ENCODE measurements at places on chromosomes 1 and 21.

DNA sequence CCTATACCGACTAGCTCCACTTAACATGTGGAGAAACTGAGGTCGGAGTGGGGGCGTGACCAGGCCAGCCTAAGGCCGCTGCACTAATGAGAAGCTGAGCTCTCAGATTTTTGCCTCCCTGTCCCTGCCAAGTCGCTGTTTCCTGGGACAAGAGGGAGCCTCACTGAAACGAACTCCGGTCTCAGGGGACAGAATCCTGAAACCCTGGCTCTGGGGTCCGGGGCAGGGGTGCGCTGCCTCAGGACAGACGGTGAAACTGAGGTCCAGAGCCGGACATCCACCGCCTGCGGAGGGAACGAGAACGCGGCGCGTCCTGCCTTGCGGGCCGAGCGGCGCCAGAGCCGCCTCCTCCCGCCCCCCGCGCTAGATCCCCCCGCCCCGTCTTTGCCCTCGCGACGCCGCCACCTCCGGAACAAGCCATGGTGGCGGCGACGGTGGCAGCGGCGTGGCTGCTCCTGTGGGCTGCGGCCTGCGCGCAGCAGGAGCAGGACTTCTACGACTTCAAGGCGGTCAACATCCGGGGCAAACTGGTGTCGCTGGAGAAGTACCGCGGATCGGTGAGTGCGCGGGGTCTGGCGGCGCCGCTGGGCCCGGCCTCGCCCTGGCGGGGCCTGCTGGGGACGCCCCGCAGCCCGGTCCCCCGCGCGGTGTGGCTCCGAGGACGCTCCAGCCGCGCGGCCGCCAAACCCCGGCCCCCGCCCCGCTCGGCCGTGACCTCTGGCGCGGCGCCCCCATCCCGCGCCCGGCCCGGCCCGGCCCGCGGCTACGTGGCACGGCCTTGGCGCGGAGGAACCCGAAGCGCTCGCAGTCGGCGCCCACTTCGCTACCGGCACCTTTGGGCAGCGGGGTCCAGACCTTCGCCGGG lies at the start of gene GPX7:
Gene GPX7 (plus strand): TSS at position 381 of the 865 bp plus-strand sequence. CDS start 39 bp downstream, at position 420.
- peak; percentile 34 for DNase-seq

DNA sequence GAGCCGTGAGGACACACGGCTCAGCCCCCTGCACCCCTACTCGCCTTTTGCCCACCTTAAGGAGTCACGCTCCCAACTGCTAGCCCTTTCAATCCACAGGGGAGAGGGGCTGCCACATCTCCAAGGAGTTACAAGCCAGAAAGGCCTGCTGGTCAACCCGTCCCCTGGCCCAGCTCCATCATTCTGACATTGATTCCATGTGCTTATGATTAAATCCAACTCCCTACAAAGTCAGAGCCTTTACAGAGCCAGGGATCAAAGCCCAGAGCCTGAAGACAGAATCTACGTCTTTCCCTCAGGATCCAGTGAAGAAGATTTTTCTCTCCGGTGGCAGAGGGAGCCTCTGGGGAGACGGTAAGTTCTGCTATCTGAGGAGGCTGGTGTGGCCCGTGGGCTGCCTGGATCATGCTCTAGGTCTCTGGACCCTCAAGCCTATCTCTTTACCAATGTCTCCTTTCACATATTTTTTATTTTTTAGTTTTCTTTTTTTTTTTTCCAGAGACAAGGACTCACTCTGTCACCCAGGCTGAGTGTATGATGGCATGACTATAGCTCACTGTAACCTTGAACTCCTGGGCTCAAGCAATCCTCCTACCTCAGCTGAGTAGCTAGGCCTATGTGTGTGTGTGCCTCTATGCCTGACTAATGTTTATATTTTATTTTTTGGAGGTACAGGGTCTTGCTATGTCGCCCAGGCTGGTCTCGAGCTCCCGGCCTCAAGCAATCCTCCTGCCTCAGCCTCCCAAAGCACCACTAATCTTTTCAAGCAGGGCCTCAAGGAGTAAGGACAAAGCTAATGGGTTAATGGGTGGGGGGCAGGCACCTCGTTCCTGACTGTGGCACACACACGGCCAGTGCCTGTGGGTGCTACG lies 61.3 kb downstream of the SLC66A1 start:
- no peak for DNase-seq

- DNase-seq = no peak
Measured at GRCh38 chr1:159983681-159984080, 29.6 kb upstream of the SLAMF9 start.

- no peak for DNase-seq
Measured at GRCh38 chr1:74946388-74946787, 187.8 kb upstream of the LHX8 start.

DNA sequence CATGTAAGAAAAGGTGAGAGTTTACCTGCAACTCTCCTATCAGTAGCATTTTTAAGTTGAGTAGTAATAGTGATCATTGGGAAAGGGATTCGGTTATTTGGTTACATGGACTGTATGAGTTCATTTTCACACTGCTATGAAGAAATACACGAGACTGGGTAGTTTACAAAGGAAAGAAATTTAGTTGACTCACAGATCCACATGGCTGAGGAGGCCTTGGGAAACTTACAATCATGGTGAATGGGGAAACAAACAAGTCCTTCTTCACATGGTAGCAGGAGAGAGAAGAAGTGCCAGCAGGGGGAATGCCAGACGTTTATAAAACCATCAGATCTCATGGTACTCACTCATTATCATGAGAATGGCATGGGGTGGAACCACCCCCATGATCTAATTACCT lies 59.3 kb upstream of the FBXO28 start:
- no peak for DNase-seq

- no peak for DNase-seq
Measured at GRCh38 chr1:235366286-235366685, 941 bp upstream of the TBCE start.

GRCh38 chr21:33383056-33383888 lies 19.9 kb upstream of the IFNGR2 start:
- peak; percentile 44 for DNase-seq

DNA sequence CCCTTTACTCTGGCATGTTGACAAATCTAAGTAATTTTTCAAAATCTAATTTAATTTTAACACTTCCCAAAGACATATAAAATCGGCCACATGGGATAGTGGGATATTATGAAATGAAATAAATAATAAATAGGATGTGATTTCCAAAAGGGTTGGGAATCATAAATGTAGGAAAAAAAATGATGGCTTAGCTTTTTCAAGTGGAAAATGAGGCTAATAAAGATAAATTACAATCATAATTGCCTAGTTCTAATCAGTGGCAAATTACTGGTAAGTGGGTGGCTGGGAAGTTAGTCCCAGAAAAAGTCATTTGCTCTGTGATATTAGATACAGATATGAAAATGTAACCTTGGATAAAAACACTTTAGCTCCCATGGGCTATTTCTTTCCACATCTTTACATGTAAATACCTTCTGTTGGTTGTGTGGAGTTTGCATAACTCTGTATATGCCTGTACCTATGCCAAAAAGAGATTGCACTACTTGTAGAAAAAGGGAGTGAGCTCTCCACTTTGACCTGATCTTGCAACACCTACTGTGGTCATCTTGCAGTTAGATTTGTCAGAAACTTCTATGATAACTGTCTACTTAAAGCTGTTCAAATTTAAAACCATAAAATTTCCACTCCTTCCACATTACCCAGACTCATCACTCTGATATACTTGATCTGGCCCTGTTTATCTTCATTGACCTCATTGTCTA lies 284.6 kb upstream of the KAZN start:
- DNase-seq = no peak

DNA sequence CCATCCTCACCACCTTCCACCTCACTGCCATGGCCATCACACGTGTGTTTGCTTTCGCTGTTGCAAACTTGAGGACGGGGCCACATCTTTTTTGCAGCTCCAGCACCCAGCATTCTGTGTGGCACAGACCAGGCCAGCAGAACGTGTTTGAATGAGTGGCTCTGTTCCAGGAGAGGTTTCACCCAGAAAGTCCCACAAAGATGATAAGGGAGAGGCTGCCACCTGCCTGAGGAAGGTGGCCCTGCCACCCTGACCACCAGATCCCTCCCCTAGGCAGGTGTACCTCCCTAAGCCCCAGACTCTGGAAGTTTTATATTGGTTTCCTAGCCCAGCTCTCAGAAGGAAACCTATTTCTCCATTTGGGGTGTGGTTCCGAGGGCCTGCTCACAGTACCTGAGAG lies 252.1 kb downstream of the KAZN start:
- no peak for DNase-seq

GRCh38 chr21:42234464-42235241 lies 15.7 kb downstream of the ABCG1 start:
- no peak for DNase-seq

- no peak for DNase-seq
Measured at GRCh38 chr1:11944358-11944931, 9.9 kb downstream of the PLOD1 start.

DNA sequence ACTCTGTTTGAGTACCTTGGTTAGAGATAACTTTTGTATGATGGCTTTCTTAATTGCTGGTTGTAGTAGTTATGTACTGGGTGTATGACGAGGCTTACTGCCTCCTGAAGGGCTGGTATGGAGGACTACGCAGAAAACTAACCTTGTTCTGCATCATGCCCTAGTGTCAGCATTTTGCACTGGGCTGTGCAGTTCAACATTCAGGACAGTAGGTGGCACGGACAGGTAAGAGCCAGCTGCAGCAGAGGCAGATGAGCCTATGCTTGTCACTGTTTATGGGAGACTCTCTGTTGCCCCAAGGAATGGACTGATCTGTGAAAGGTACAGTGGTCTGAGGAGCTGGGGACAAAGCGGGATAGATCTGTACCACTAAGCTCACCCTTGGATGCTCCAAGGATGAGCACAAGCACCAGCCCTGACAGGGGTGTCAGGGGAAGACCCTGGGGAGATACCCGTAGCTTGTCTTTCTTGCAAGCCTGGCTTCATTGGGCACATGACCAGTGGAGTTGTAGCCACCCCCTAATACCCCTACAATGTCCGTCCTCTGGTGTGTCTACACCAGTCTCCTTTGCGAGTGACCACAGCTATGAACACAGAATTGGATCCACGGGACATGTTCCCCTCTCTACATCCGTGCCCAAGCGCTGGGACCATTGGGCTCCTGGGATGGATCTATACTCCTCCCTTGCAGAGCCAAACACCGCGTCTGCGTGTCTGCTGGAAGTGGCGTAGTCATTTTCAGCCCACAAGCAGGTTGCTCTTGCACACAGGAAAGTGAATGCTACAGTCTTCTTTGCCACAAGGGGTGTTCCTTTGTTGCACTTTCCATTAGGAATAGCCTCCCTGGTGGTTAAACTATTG lies 51.1 kb upstream of the CFHR3 start:
- DNase-seq = no peak

DNA sequence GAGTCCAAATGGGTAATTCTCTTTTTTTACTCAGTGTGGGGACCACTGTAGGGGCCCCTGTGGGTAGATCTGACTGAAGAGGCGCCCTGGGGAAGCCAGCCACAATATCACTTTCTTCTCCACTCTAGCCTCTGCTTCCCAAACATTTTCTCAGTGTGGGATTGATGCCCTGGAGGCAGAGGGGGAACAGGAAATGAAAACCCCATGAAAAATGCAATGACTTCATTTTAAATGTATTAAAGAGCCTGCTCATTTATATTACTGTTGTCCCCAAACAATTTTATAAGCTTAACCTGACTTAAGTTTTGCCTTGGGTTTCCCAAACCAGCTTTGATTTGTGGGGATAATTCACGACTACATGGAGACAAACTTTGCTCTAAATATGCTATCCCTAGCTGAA lies 181.9 kb downstream of the C1orf94 start:
- DNase-seq = no peak

- DNase-seq = no peak
Measured at GRCh38 chr21:26432410-26432809, 140.7 kb downstream of the CYYR1 start.

DNA sequence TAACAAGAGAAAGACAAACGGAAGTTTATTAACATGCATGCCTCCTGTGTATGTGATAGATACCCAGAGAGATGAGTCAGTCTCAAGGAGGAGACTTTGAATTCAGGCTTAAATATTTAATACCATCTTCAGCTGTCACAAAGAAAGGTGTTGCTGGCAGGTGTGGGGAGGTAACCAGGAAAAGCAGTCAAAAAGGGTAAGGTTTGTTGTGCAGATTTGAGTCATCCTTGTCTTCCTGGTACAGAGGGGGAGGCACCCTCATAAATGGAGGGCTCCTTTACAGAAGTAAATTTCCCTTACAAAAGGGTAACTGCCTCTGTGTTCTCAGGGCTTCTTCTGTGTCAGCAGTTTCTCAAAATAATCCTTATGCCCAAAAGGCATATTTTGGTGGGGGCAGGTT lies 75.2 kb upstream of the B3GALT5 start:
- DNase-seq = no peak

DNA sequence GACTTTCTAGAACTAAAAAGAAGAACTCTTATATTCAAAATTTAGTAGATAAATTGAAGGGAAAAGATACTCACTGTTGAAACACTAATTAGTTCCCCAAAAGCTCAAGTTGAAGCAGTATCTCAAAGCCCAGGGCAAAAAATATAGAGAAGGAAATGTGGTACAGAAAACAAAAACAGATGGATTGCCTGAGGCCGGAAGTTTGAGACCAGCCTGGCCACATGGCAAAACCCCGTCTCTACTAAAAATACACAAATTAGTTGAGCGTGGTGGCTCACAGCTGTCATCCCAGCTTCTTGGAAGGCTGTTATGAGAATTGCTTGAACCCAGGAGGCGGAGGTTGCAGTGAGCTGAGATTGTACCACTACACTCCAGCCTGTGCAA lies 36.0 kb downstream of the FAM177B start:
- no peak for DNase-seq

DNA sequence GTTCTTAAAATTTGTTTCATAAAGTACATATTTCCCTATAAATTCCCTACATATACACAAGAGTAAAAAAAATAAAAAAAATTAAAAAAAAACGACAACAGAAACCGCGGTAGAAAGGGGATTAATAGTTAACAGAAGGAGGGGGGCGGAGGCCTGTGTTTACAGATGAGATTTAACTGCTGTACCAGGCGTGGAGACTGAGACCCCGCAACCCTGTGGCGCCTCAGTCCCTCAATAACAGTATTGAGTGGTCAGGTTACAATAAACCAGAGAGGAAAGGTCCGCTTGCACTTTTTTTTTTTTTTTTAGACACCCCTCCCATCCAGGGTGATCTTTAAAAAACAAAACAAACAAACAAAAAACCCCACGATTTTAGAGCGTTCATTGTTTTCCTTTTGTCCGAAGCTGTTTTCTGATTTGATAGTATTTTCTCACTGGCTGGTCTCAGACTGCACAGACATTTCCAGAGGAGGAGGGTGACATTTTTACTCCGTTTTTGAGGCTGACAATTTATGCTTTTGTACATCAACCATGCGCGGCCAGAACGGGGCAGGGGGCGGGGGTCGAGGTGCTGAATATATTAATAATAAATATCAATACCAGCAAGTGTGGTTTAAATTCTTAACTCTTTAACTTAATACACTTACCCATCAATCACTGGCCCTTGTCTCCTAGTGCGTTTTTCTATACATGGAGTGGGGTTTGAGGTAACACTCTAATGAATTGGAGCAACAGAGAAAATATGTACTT lies 1223.9 kb downstream of the BRINP3 start:
- no peak for DNase-seq

DNA sequence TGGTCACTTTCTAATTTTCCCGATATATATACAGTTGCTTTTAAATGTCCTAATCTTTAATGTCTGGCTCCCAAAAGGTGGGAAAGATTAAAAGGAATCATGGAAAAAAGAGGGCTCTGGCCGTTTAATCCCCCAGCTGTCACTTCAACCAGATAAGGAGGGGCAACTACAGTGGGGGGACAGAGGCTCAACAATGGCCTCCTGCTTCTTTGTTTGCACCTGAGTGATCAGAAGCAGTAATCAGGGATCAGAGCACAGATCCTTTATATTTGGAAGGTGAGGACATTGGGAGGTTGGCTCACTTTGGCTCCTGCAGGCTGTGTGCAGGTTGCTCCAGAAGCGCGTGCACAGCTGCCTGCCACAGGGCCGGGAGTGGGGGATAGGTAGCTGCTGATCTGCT lies 212.8 kb downstream of the FMN2 start:
- no peak for DNase-seq

GRCh38 chr1:48803474-48803873 lies 26.8 kb upstream of the BEND5 start:
- no peak for DNase-seq
